ENCODE measurements at places on chromosomes 2 and 18.

DNA sequence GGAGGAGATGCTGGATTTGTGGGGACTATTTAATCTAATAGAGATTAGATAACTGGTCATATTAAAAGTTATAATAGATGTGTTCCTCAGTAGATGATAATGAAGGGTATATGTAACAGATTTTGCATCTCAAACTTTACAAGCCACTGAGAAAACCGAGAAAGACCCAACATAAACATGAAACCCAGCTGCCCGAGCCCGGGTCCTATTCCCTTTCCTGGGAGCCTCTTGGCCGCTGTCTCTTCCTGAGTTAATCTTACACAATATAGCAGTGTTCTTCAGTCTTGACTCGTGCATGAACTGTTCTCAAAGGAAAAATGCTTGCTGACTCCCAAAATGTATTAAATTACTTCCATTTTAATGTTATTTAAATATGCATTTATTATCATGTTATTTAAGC, 94.5 kb downstream of the COPS8 start:
- no peak for DNase-seq

DNA sequence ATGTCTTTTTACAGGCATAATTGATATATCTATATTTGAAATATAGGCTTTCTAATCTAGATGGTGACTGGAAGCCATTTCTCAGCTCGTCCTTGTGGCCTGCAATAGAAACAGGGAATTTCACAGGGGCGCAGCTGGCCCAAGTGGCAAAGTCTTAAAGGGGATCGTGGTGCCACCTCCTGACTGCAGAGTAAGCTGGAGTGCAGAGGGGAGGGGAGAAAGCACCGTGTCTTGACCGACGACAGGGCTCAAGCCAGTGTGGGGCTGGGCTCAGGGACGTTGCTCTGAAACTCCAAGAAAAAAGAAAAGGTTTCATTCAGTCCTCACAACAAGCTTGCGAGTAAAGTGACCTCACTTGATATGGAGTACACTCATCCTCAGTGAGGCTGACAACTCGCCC, 255.1 kb downstream of the DCDC2C start:
- DNase-seq: no peak

- DNase-seq: no peak
These were observed 956.2 kb upstream of the LRATD1 start for GRCh38 chr2:13676269-13676668.

DNA sequence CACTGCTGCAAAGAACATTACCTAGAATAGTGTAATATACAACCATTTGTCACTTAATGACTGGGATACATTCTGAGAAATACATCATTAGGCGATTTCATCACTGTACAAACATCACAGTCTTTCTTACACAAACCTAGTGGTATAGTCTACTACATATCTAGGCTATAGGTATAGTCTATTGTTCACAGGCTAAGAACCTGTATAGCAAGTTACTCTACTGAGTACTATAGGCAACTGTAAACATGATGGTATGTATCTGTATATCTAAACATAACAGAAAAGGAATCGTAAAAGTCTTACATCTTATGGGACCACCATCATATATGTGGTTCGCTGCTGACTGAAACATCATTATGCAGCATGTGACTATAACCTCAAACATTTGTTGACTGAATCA, 21.4 kb downstream of the SP3 start:
- DNase-seq: no peak

DNA sequence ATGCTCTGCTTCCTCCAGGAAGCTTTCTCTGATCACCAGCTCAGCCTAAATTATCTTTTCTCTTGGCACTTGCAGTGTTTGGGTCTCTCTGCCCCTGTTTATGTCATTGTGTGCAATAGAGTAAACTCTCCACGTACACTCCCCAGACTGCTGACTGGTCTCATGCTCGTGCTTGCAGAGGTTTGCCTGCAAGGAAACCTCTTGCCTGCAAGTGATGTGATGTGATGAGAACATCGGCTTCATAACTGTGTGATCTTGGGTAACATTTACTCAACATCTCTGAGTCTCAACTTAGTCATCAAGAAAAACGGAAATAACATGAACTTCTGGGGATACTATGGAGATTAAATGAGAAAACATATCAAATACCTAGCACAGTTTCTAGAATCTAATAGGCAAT, 92.3 kb downstream of the BIN1 start:
- DNase-seq: no peak

All from activated T-cell treated with anti-CD3 and anti-CD28 coated beads, Interleukin-2, amount 50 U/mL, for 48 hours (primary cell).